ENCODE measurements at places on chromosomes 11 and 22.

- no peak for DNase-seq
These were observed 131.7 kb downstream of the TBC1D22A start for GRCh38 chr22:46894081-46894671.

DNA sequence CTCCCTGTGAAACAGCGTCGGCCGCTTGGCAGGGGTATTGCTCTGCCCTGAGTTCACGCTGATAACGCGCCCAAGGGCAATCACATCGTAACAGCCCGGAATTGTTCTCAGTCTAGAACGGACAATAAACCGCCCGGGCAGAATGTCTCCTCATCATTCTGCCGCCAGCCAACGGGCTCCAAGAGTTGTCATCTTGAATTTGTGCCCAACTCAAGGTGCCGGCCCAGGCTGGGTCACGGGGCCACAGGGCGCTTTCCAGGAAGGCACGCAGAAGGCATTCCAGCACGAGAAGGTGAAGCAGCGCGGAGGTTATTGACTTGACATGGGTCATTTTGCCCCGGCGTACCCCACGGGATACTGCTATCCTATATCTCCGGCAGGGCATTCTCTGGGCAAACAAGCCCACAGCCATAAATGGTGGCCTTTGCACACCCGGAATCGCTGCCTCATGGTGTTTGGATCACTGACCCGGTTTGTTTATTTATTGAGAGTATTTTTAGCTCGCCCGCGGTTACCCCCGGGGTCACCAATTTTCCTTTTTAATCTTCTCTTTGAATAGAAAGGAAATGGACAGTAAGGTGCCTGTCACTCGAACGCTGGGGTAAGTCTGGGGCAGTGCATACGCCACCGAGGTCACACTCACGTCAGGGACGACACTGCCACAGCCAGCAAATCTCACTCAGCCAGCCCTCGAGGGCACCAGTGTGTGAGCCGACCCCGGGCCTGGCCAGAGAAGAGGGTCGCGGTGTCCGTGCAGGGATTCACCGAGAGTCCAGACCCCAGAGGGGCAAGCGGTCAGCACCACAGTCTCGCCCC is 72.4 kb upstream of the FGF3 start:
- DNase-seq: no peak

GRCh38 chr11:92753161-92753560 is 216.3 kb upstream of the MTNR1B start:
- no peak for DNase-seq

GRCh38 chr11:43164831-43165230 is 147.0 kb upstream of the API5 start:
- DNase-seq: no peak

- DNase-seq: peak; percentile 53
These were observed 43.9 kb downstream of the BIRC2 start for GRCh38 chr11:102390667-102391465.

DNA sequence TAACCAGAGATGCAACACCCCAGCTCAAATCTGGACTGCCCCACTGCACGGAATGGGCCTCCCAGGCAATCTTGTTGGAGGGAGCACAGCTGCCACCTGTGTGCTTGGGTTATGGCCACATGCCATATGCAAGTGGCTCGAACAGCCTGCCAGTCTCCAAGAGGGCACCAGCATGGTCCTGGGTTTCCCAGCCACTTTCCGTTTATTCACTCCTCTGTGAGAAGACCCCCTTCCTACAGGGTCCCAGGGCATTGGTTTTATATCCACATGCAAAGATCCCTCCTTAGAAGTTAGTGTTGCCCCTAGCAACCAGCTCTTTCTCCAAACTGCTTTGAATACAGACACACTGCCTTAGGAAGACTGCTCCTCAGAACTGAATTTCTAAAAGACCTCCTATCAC is 487.8 kb downstream of the BUD13 start:
- no peak for DNase-seq

- no peak for DNase-seq
These were observed 73.7 kb downstream of the ARHGAP42 start for GRCh38 chr11:100760744-100761143.

DNA sequence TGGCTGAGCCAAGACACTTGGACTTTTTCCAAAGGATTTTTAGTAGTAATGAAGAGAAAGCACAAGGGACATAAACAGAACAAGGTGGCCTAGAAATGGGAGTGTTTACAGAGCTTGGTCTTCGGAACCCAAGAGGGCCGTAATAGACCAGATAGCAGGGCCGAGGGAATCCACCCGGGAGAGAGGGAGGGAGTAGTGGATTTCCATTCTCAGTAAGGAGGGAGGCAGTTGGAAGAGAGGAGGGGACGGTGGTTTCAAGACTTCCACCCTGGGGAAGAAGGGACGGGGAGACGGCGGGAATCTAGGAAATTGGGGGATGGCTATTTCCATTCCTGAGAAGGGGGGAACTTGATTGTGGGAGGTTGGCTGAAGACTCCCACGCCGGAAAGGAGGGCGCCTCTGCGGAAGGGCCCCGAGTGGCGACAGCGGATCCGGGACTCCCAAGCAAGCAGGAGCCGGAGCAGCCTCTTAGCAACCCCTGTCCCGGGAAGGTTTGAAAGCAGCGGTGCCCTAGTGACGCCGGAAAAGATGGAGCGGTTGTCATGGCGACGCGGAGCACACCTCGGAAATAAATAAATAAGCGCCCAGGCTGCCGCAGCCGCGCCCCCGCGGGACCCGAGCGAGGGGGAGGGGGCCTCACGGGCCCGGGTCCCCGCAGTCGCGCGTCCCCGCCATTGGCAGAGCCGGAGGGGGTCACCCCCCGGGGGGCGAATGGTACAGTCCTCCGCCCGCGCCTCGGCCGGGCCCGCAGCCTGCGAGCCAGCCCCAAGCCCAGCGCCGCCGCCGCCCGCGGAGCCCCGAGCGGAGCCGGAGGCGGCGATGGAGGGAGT is 31.6 kb downstream of the EIF3F start:
- DNase-seq: no peak

GRCh38 chr11:59426361-59427067 is at the start of gene OR5A2:
OR5A2 (minus strand) TSS chr11:59426413; CDS start chr11:59422953, 3,460 bp downstream.
- DNase-seq: no peak

DNA sequence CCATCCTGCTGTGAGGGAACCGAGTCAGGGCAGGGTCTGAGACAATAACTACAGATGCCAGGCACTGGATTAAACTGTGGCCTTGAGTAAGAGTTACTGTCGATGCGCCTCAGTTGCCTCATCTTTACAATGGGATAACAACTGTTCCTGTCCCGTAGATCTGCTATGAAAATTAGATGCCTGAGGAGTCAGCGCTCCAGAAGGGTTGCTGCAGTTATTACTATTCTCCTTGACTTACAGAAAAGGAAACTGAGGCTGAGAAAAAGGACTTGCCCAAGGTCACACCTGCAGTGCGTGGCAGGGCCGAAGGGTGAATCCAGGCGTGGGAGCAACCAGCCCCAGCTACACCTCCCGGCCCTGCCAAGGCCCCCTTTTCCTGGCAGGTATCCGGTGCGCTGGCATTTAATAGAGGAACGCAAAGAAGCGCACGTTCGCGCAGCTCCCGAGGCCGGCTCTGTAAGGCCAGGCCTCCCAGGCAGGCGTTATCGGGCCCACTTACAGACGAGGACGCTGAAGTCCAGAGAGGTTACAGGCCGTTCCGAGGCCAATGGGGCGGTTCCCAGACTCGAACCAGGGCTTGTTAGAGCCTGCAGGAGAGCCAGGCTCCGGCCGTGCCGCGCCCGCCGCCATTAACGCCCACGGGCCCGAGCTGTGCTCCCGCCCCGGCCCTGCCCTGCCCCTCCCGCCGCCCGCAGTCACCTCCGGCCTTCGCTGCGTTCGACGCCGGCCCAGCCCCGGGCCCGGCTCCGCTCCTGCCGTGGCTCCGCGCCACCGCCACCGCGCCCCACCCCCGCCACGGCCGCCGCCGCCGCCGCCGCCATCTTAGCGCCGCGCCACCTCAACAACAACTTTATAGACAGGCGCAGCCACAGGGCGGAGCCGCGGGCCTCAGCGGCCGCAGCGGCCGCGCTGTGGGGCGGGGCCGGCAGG is at the start of gene C11orf68:
C11orf68 (minus strand) TSS at position 852 of the 930 bp plus-strand sequence; CDS start at position 821, 31 bp downstream.
- DNase-seq: no peak

DNA sequence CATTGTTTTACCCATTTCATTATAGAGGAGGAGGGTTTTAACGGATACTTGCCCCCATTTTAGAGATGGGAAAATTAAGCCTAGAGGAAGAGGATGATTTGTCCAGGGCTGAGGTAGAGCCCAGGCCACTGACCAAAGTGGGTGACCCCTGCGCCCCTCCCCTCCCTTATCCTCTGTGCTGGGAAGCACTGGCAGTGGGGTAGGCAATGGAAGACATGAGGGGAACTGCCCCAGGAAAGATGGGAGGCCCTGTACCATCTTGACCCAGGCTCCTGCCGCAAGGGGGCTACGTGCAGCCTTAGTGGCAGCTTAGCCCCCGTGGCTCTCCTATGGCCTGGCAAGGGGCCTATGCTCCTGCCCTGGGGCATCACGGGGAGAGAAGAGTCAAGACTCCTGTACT is 76.4 kb upstream of the MYOD1 start:
- no peak for DNase-seq

- no peak for DNase-seq
These were observed 71.6 kb downstream of the RPL27A start for GRCh38 chr11:8754241-8754640.

- DNase-seq: no peak
These were observed 1.7 kb downstream of the C11orf91 start for GRCh38 chr11:33698921-33699320.

DNA sequence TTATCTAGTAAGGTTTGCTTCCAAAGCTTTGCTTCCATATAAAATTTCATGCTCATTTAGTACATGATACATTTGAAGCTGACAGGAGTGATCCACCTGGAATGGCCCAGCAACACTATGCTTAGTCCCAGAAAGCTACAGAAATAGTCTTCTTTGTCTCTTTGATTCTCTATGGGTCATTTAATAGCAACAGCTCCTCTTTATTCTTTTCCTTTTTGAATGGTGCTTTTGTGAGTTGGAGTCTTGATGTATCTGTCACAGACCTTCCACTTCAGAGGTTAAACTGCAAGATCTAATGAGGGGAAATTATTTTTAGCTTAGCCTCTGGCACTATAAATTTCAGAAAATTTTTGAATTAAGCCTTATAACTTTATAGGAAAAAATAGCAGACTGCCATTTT is 509.5 kb downstream of the KCNA4 start:
- no peak for DNase-seq

DNA sequence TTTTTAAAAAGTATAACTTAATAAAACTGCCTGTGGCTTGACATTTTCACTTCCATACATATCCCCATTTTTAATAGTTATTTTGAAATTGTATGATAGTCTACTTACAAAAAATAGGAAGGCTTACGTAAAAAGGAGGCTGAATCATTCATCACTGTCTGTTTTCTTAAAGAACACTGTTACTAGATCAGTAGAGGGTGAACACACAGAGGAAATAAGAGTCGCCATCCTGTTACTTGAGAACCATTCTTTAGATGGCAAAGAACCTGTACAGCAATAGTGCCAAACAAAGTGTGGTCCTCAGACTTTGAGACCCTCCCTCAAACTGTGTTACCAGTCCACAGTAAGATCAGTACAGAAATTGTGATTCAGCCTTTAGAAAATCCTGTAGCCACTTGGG is 180.7 kb downstream of the PGR start:
- no peak for DNase-seq

- no peak for DNase-seq
These were observed 198.5 kb upstream of the CTSC start for GRCh38 chr11:88535916-88536547.

DNA sequence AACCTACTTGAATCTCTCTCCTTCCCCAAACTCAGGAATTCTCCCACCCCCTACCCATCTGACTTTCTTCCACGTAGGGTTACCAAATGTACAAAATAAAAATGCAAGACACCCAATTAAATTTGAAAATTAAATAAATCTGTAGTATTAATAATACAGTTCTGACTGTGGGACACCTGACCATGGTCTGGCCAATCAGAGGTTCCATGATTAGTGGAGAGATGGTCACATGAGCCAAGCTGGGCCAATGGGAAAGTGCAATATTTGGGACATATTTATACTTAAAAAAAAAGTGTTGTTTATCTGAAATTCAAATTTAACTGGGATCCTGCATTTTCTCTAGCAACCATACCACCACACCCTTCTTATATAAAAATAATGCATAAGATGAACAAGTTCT is 29.8 kb upstream of the ASPHD2 start:
- DNase-seq: no peak

- no peak for DNase-seq
These were observed 44.7 kb downstream of the GAB4 start for GRCh38 chr22:16963189-16963945.

DNA sequence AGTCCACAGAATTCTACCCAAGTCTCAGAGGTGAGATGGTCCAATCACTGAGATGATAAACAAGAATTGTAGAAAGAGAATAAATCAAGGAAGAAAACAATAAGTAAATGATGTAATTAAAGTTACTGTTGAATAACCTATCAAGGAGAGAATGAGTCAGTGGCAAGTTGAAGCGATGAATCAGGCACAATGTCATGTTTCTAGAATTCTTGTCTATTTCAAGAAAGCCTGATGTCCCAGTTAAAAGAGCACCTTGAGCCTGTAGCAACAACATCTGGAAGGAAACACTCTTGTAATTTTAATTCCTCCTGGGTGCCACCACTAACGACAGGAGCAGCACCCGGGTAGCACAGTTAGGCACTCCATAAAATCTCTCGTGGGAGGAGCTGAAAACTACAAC is 67.9 kb upstream of the SLC35C1 start:
- no peak for DNase-seq

DNA sequence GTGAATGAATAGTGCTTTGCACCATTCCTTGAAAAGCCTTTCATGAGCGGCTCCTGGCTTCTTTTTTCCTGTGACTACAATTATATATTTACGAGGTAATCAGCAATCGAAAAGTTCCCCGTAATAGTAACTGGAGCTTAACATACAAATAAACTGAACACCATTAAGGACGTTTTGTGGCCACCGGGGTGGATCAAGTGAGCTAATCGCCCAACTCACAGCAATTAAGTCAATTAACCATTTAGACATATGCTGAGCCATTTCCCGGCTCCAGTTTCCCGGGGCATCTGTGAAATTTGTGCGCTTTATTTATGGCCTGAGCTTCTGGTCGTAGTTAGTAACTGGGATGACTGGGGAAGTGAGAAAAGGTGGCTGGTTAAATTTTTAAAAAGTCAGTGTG is 465.2 kb downstream of the MIAT start:
- DNase-seq: no peak

DNA sequence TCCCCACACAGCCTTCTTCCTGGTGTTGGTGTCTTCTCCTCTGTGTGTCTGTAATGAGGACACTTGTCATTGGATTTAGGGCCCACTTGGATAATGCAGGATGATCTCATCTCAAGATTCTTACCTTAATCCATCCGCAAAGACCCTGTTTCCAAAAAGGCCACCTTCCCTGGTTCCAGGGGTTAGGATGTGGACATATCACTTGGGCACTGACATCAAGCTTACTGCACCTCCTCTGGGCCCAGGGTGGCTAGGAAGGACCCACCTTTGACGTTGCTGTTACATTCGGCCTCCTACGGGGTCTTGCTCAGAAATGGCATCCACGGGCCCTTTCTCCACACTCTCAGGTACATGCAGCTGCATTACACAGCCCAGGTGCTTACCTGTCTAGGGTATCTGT is 535.9 kb downstream of the BRD1 start:
- DNase-seq: no peak

- DNase-seq: no peak
These were observed 390.6 kb downstream of the AASDHPPT start for GRCh38 chr11:106468086-106468485.

Data from DND-41 (cell line).